ENCODE measurements at places on chromosomes 2 and 18.

DNA sequence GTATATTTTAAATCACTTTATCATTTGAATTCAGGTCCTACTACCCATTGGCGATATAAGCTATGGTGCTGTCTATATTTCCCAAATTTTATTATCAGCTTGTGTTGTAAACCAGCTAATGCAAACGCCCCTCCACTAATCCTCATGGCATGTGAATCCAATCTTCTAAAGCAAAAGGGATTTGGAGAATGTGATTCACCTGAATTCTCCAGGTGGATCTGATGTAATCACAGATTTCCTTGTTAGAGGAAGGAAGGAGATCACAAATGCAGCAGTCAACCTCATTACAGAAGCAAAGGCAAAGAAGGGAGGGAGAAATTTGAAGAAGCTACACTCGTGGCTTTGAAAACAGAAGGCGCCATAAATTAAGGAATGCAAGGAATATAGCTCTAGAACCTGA, 431.1 kb upstream of the CDH19 start:
- DNase-seq = no peak

- DNase-seq = no peak
These were observed 136.8 kb downstream of the CAMKMT start for GRCh38 chr2:44498551-44498950.

DNA sequence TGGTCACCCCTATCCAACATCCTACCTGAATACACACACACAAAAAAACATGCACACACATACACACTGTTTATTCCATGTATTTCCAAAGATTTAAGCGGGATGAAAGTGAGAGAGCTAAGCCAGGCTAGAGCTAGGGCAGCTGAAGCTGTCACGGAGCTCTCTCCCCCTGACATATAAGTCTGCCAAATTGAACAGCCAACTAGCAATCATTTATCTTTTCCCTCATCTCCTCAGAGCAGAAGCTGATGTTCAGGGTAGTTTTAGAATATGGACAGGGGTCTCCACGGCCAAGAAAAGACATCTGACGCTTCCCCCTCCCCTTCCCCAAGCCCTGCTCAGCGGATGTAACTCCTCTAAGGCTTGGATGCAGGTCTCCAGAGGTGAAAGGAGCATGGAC, 171.6 kb downstream of the GRB14 start:
- no peak for DNase-seq

- no peak for DNase-seq
These were observed 25.7 kb downstream of the SULT1C4 start for GRCh38 chr2:108403494-108403893.
